ENCODE measurements at places on chromosomes 3 and 15.

GRCh38 chr3:29384640-29385039, 103.8 kb downstream of the RBMS3 start:
- no peak for DNase-seq

GRCh38 chr15:52153900-52154895, 37.0 kb downstream of the GNB5 start:
- no peak for DNase-seq

- no peak for DNase-seq
Observed at GRCh38 chr3:128879991-128880390, 571 bp downstream of the ACAD9 start.

GRCh38 chr3:64188810-64189560, 36.3 kb downstream of the PRICKLE2 start:
- no peak for DNase-seq

GRCh38 chr3:139577909-139578308, 38.4 kb upstream of the RBP1 start:
- DNase-seq, result no peak

DNA sequence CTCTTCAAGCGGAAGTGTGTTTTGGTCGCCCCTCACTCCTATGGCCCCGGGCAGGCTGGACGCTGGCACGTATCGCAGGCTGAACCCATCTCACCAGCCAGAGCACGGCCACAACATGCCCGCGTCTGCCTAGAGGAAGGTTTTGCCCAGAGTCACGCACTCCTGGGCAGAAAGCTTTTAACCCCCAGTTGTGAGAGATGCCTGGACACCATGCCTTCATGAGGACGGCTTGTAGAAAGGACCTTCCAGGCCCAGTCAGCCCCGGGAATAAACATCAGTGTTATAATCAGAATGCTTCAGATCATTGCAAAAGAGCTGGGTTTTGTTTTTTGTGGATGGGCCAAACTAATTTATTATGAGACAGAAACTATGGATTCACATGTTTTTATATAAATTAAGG, 16.5 kb downstream of the CYFIP1 start:
- DNase-seq, result no peak

DNA sequence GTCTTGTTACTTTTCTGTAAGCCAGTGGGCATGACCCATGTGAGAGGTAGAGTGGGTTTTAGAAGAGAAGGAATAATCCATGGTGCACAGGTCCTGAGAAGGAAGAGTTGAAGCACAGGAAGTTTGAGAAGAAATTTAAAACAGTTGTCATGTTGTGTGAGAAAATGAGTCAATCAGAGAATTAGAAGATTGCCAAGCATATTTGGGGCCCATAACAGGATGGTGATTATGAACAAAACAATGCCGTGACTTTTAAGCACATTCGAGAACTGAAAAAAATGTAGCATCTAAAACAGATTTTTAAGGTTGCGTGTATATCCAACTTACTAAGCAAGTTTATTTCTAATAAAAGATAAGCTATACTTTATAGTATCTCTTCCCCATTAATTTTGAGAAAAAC, 198.7 kb downstream of the RORA start:
- DNase-seq, result no peak

DNA sequence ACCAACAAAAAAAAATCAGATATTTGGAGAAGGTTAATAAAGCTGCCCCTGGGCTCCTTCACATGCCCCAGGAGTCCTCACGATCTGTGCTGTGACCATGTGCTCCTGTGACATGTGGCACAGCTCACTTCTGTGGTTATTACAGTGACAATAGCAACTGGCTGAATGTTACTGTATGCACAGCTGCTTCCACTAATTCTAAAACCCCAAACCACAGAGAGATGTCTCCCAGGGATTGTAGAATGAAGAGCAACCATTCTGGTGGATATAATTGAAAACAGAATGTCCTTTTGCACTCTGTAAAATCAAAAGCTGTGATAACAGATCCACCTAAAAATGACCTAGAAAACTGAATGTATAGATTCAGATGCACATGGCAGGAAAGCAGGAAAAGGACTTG, 489.2 kb upstream of the CNTN4 start:
- no peak for DNase-seq

DNA sequence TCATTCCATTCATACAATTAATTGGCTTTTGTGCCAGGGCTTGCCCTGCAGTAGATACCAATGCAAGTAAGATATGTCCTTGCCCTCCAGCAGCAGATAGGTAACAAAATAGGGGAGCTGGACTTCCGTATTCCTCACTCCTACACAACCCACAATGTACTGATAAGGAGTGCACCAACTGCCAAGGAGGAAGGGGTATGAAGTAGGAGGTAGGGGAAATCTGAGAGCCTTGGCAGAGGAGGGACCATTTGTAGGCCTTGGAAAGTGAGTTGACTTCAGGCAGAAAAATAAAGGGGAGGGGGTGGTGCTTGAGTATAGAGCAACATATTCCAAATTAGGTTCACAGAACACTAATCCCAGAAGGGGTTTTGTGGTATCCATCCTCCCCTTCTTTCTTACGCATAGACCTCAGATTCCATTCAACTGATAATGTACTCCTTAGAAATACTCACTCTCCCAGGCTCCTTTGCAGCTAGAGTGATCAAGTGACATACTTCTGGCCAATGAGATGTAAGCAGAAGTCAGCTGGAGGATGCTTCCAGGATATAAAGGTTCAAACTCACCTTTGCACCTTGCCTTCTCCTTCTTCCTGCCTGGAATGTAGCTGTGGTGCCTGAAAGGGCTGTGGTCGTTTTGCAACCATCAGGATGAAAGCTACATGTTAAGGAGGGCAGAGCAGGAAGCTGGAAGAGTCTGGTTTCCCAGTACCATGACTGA, 127.1 kb upstream of the SMAD3 start:
- no peak for DNase-seq

DNA sequence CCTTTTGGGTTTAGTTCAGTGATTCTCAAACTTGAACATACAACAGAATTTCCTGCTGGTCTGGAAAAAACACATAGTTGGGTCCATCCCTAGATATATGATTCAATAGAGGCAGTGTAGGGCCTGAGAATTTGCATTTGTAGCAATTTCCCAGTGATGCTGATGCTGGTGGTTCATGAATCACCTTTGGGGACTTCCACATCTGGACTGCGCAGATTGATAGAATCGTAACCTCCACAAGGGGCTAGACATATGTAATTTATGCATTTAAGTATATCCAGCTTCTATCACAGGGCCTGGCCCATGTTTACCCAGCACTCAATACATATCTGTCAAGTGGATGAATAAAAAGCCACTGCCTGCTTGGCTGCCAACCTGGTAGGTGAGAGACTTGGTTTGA, 33.8 kb upstream of the SUCLG2 start:
- DNase-seq, result no peak

DNA sequence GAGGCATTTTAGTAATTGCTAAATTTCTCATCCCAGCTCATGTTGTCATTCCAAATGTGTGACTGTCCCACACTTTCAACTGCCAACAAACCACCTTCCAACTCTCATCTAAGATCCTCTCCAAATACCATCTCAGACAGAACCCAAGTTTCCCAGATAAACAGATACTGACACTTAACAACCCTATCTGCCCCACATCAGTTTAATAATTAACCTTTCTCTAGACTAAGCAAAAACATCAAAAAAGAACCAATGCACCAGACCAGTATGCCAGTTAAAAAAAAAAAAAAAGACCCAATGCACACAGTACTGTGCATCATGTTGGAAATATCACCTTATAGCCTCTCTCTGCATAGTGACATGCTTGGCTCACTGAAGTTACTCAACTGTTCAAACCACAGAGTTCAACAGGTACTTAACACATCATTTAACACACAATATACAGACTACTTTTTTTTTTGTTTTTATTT, 5.5 kb downstream of the SFMBT1 start:
- no peak for DNase-seq

DNA sequence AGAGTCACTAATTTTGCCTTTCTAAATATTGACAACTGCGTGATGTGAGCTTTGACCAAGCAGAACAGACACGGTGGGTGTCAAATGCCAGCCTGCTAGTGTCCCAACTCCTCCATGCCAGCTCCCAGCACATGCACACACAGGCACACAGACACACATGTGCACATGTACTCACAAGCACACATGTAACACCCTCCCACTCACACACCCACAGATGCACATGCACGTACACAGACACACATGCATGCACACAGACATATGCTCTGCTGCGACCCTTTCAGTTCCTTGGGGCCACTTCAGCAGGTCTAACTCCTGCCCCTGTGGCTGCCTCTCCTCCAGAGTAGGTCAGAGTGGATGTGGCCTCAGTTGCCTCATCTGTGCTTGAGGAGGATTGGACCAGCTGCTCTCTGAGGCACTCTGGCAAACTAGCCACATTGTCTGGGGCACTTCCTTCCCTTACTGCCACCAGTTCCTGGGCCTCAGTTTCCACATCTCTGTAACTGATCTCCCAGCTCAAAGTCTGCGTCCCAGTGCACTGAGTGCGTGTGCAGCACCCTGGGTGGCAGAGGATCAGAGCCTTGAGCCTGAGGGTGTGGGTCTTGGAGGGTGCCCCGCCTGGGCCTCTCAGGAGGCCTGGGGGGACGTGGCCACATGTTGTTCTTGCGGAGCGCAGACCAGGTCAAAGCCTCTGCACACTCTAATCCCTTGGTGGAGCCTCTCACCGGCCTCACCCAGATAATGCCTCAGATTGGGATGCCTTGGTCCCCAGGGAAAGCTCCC, 55.0 kb upstream of the PRR23E start:
- no peak for DNase-seq

GRCh38 chr3:125316949-125317348, 58.2 kb downstream of the ZNF148 start:
- no peak for DNase-seq

DNA sequence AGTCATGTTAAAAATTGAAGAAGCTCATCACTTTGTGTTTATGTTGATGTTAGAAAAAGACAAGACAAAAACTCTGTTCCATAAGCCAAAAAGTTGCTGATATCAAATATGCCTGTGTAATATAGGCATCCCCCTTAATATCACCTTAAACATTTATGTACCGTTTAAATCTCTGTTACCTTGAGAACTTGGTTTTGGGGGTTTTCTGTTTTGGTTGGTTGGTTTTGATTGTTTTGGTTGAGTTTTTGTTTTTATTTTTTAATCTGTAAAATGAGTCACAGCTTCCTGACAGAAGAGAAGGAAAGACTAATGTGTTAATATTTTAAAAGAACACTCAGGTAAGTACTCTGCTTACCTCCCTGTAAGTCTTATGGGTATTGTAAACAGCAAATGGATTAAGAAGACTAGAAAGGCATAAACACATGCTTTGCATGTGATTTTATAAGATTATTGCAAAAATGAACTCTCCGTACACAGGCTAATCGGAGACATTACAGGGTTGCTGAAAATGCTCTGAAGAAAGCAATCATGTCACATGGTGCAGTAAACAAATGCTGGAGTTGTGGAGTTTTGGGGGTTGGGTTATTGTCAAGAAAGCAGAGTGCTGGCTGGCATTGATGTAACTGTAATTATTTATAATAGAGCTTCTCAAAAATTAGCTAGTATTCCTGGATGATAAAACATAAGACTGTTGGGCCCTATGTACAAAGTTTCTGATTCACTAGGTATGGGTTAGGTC, 69.5 kb upstream of the MBNL1 start:
- no peak for DNase-seq

DNA sequence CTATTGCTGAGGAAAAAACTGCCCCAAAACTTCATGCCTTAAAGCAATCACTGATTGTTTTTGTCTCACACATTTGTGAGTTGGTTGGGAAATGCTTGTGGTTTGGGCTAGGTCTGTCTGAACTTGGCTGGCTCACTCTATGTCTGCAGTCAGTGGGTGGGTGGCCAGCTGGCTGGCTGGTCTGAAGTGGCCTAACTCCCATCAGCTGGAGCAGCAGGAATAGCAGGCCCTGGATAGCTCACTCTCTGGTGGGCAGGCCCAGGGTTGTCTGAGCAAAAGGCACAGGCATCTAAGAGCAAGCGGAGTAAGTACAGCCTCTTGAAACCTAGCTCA, 37.7 kb upstream of the PRR20G start:
- no peak for DNase-seq

Data from T-helper 2 cell treated with Interferon-gamma antibody and Interleukin-4, amounts not matched to agents 5 μg/mL and 100 μg/mL, for 36 hours (primary cell).